CD14-positive monocyte (primary cell): ENCODE measurements at places on chromosomes 6 and 20. TPM values are rescaled to one million over a fixed set of nuclear protein-coding genes. Genes with fewer than 3 reads are reported as not detected.

The KCNG1 gene
- not detected for polyA plus RNA-seq

The ASIP gene
- polyA plus RNA-seq, result not detected

The CST4 gene
- not detected in 2 replicates for polyA plus RNA-seq

The SUMO4 gene
- polyA plus RNA-seq, result 0.22 TPM

The TRIM15 gene
- polyA plus RNA-seq, result not detected

The ZSCAN31 gene
- 0.25 TPM for polyA plus RNA-seq

The UST gene
- polyA plus RNA-seq, result 0.33 TPM

The ASCC3 gene
- 10.6 TPM for polyA plus RNA-seq

The CALHM4 gene
- not detected for polyA plus RNA-seq

The EYA4 gene
- not detected for polyA plus RNA-seq

The SAPCD1 gene
- 6.7 and 10.4 TPM in 2 replicates for polyA plus RNA-seq

The CLDN20 gene
- not detected in 2 replicates for polyA plus RNA-seq

The ATP6V1G2 gene
- 0.13 and 0.41 TPM in 2 replicates for polyA plus RNA-seq

The VNN1 gene
- polyA plus RNA-seq, result 61.2 TPM

The TBXT gene
- polyA plus RNA-seq, result not detected in 2 replicates

The PNLDC1 gene
- not detected for polyA plus RNA-seq

The ZC2HC1B gene
- 0.09 TPM in 1 of 2 replicates, not detected in the other for polyA plus RNA-seq

The GTSF1L gene
- not detected for polyA plus RNA-seq

The RIPPLY2 gene
- polyA plus RNA-seq, result not detected
